ACHN (cell line): ENCODE measurements at places on chromosomes 2 and 18.
A peak's percentile ranks its signal among the peaks of the same experiment; 100 is the strongest.

DNA sequence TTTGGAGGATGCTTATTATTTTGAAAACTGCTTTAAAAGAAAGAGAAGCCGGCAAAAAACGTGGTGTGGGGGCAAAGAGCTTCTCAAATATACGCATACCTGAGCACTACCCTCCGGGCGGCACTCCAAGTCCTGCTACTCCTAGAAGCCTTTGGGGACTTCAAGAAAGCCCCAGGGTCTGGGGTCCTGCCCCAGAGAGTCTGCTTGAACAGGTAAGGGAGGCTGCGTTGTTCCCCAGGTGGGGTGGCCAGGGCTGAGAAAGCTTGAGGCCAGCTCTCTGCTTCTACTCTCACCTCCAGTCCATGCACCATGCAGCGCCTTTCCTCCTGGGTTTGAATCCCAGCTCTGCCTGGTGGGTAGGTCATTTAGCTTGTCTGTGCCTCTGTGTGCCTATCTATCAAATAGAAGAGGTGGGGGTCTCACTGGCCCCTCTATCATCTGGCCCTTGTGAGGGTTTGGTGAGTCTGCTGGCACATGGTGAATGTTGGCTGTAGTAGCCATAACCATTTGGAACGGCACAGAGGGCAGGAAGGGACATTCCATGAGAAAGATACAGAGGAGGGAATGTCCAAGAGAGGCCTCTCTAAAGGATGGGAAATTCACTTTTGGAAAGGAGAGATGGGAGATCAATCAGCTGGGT lies 19.5 kb downstream of the MALL start:
- no peak for DNase-seq

GRCh38 chr18:66838340-66838987 lies 234.6 kb upstream of the CDH19 start:
- DNase-seq, result no peak

DNA sequence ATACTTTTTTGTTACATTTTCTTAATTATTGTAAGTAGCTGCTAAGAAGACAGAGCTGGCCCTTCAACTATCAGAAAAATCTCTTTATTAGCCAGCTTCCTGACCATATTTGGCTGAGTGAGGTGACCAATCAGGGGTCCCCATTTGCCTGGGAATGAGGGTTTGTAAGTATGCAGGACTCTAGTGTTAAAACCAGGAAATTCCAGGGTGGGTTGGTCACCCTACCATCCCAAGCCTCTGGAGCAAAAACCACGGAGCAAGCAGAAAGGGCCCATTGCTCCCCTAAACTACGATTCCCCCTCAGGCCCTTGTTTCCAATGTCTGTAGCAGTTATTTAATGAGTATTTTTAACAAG lies 165.6 kb upstream of the NCKAP5 start:
- no peak for DNase-seq

- DNase-seq, result peak; percentile 96
Observed at GRCh38 chr2:85504778-85505261, 34.1 kb upstream of the MAT2A start.

- no peak for DNase-seq
Observed at GRCh38 chr2:168683996-168684395, 118.4 kb upstream of the NOSTRIN start.

GRCh38 chr2:24877067-24877466 lies 43.0 kb downstream of the ADCY3 start:
- no peak for DNase-seq

GRCh38 chr18:12093520-12094257 lies at the start of gene ANKRD62:
TSS of gene ANKRD62 (plus strand) at chr18:12093843. CDS start at chr18:12094018, 175 bp downstream.
- no peak for DNase-seq

GRCh38 chr2:120831891-120832290 lies 96.2 kb downstream of the GLI2 start:
- DNase-seq, result no peak

DNA sequence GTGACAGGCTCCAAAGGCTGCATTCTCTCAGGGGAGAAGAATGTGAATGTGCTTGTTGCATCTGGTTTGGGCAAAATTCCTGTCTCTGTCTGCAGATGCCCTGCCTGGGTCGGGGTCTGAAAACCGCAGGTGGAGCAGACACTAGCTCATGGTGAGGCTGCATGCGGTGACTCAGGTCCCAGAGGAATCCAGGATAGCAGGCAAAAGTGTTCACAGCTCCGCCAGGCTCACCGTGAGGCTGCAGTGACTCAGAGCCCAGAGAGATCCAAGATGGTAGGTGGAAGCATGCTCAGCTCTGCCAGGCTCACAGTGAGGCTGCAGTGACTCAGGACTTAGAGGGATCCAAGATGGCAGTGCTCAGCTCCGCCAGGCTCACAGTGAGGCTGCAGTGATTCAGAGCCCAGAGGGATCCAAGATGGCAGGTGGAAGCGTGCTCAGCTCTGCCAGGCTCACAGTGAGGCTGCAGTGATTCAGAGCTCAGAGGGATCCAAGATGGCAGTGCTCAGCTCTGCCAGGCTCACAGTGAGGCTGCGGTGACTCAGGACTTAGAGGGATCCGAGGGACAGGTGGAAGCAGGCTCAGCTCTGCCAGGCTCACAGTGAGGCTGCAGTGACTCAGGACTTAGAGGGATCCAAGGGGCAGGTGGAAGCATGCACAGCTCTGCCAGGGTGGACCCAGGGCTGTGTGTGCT lies 200.5 kb downstream of the ACKR3 start:
- DNase-seq, result peak; percentile 94

- no peak for DNase-seq
Observed at GRCh38 chr2:106208874-106209273, 14.8 kb upstream of the UXS1 start.

DNA sequence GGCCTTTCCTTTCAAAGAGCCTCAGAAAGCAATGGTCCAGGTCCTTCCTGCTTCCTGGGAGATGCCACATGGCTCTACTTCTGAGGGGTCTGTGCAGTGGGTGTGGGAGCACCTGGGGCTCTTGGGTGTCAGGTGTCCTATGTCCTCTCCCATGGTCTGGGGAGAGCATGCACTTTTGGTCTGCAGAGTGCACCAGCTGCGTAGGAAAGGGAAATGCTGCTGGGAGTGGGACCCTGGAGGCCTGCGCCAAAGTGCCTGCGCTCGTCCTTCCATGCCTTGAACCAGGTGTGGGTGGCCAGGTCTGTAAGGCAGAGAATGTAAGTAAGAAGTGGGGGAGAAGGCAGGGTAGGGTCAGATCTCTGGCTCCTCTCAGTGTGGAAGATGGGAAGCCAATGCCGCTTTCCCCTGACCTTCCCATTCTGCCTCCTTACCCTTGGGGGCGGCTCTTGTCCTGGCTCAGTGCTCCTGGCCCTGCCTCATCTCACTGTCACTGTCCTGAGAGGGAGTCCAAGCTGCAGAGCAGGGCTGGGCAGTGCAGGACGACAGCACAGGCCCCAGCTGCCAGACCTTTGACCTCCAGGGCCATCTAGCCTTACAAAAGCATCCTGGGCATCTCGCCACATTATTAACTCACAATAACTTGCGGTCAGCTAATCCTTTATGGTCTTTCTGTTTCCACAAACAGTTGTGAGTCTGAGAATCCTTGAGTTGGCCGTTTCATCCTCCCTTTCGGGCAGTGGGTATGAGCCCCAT lies 6.6 kb upstream of the PROM2 start:
- DNase-seq, result peak; percentile 77

DNA sequence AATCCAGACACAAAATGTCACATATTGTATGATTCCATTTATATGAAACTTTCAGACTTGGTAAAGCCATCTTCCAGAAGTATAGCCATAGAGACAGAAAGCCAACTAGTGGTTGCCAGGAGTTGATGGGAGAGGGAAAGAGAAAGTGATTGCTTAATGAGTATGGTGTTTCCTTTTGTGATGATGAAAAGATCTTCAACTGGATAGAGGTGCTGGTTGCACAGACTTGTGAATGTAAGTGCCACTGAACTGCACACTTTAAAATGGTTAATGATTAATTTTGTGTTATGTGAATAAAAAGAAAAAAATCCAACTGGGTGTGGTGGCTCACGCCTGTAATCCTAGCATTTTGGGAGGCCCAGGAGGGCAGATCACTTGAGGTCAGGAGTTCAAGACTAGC lies 135.3 kb upstream of the SLC1A4 start:
- no peak for DNase-seq

- DNase-seq, result no peak
Observed at GRCh38 chr2:88637464-88637863, 10.2 kb upstream of the EIF2AK3 start.

DNA sequence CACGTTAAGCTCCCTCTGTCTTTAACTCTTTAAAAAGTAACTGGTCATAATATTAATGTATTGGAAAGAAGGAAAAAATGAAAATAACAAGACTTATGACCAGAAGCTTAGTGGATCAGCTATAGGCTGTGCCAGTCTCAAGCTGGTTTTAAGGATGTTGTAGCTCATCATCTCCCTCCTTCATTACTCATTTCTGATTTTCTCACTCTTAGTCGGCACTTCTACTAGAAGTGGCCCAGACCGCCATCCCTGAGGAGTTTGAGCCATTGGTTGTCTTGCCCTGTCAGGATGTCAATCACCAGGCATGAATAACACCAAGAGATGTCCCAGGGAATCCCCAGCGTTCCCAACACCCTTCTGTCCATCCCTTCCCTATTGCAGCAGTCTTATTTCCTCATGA lies 151.5 kb downstream of the ASXL3 start:
- DNase-seq, result no peak

- DNase-seq, result no peak
Observed at GRCh38 chr18:57436191-57436964, 1.2 kb downstream of the ONECUT2 start.

- DNase-seq, result no peak
Observed at GRCh38 chr2:74922592-74923227, 35.7 kb upstream of the POLE4 start.

DNA sequence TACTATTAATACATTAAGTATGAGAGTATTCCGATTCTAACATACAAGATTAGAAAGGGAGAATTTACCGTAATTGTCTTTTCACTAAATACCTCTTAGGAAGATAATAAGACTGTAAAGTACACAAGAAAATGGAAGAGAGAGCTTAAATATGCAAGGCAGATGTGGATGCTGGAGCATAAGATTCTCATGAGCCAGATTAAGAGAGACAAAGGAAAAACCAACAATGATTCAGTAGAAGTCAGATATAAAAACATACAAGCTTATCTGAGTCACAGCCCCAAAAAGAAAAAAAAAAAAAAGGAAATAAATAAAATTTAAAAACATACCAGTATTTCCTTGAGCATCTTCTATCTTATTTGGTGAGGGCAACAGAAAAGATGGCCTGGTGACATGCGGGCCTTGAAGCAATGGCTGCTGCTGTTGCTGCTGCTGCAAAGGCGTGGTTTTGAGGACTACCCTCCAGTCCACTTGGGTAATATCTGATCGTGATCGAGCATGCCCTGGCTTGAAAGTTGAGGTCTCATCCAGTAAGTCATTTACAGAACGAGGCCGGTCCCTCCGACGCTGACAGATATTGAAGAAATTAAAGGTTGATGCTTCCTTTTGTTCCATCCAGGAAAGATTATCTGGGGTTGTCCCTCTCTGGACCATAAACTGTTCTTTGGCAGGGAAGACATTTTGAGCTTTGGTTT lies 24.5 kb downstream of the PLEKHM3 start:
- no peak for DNase-seq

DNA sequence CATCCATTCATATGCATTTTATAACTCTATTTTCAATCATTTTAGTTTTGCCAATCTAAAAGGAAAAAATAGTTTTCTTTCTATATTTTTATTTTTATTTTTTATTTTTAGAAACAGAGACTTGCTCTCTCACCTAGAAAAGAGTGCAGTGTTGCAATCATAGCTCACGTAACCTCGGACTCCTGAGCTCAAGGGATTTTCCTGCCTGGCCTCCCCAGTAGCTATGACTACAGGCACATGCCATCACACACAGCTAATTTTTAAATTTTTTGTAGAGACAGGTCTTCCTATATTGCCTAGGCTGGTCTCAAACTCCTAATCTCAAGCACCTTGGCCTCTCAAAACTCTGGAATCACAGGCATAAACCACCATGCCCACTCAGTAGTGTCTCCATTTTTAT lies 125.5 kb upstream of the XIRP2 start:
- DNase-seq, result no peak

GRCh38 chr2:114170070-114170469 lies 272.4 kb upstream of the DPP10 start:
- DNase-seq, result no peak

DNA sequence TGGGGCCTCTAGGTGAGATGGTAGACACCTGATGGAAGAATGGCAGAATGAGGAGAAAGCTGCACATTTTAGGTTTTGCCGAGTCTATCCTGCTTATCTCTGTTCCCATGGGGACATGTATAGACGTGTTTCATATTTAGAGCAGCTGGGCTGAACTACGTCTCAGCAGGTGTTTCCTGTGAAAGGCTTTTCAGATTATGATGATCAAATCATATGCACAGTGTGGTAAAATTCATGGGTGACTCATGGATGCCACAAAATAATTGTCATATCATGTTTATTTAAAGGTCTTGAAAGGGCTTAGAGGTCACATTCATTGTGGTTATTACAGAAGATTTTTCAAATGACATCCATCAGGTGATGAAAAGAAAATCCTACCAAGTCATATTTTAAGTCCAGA lies 90.5 kb downstream of the ICOS start:
- no peak for DNase-seq

- DNase-seq, result no peak
Observed at GRCh38 chr2:162342321-162342720, 1.6 kb upstream of the GCA start.

GRCh38 chr2:62222674-62223073 lies 26.8 kb downstream of the B3GNT2 start:
- no peak for DNase-seq

DNA sequence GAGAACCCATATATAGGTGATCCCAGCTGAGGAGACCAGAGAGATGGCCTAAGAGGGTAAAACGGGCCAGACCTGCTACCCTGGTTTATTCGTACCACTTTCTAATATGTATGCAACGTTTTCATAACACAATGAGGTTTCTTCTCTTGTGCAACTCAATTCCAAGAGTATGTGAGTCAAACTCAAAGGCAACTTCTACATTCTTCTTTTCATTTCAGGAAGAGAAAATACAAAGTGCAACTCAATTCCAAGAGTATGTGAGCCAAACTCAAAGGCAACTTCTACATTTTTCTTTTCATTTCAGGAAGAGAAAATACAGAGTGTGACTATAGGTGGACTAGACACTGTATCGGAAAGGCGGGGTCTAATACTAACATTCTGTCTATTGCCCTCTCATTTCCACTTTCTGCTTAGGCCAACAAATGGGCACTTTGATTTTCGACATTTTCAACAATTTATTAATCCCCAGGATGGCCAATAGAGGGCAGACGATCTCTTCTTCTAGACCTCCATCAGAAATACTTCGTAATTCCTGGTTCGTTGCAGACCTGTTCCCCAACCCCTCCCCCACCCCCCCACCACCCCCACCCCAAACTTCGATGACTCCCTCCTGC lies 3.7 kb upstream of the CRIM1 start:
- peak; percentile 80 for DNase-seq

DNA sequence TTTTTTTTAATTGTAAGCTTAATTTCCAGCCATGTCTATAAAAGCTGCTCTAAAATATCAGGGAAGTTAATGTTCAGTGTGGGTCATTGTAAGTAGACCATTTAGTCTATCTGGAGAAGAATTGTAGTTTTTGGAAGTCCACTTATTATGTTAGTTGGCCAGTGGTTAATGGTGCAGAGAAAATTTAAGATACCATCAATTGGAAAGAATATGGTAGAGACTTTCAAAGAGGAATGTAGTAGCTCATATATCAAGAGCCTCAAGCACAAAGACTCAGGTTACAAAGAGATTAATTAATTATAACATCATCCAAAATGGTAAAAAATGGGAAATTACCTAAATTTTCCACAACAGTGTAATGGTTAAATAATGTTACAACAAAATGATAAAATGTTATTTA lies 127.8 kb upstream of the CAVIN2 start:
- no peak for DNase-seq

GRCh38 chr2:85678794-85679672 lies 11.0 kb upstream of the SFTPB start:
- DNase-seq, result peak; percentile 78

GRCh38 chr2:226836548-226836885 lies 663 bp downstream of the RHBDD1 start:
- no peak for DNase-seq
